ENCODE measurements at places on chromosomes 7 and 10.

DNA sequence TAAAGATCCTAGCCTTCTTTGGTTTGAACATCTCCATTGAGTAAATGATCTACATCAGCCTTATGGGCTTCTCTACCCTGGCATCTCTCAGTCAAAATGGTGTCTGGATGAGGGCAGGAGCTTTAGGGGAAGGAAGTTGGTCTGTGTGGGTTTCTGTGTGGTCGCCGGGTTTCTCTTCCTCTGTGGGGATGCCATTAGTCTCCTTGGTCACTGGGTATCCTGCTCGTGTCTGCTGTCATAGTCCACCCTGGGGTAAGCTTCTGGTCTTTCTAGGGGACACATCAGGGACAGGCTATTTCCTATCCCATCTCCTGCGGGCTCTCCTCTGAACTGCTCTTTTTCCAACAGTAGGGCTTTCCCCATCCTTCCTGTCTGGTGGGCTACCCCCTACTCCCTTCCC lies 150.3 kb upstream of the NPY start:
- DNase-seq: no peak

DNA sequence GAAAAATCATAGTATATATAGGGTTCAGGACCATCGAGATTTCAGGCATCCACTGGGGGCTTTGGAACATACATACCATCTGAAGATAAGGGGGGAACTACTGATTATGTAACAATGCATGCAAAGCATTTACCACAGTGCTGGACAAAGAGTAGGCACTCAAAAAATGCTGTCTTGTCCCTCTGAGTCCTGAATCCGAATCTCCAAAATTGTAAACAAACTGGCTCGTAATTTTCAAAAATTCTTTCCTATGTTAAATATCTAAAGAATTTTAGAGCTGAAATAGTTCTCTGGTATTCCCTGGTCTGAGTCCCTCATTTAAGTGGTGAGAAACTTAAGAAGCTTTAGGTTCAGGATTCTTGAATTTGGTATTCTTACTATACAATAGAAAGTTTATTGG lies 167.8 kb upstream of the ASAH2 start:
- peak; percentile 19 for DNase-seq

DNA sequence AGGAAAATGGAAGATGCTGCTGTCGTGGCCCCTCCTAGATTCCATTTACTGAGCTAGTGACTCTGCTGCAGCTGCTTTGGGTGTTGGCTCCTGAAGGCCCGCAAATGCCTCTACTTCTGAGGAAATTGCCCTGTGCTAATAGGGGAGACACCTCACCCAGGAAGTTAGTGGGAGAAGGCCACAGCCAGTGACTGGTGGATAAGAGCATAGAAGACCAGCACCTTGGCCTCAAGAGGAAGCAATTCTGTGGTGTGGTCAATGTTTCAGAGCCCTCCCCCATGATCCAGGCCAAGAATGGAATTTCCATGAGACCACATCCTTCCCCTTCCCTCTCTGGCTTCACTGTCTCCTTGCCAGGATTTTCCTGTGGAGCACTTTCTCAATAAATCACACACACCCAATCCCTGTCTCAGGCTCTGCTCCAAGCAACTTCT lies 25.0 kb upstream of the FZD1 start:
- peak; percentile 86 for DNase-seq

- DNase-seq: no peak
Observed at GRCh38 chr10:18684416-18684815, 25.2 kb downstream of the ARL5B start.

All from fibroblast of skin of scalp (primary cell).